ENCODE measurements at places on chromosomes 5 and 9. TPM values are rescaled to one million over a fixed set of nuclear protein-coding genes. Genes with fewer than 3 reads are reported as not detected.

GRCh38 chr5:156936972-156937371, 26.1 kb downstream of the TIMD4 start:
- DNase-seq = no peak

GRCh38 chr5:111469903-111470302, 42.4 kb downstream of the STARD4 start:
- no peak for DNase-seq

GRCh38 chr5:23614422-23614821, 107.0 kb downstream of the PRDM9 start:
- DNase-seq = no peak

GRCh38 chr5:37740331-37741066, 99.3 kb downstream of the GDNF start:
- no peak for DNase-seq

- no peak for DNase-seq
These were observed 34.4 kb downstream of the APBA1 start for GRCh38 chr9:69637817-69638200.

GRCh38 chr5:79642210-79642609, 30.0 kb downstream of the TENT2 start:
- no peak for DNase-seq

- no peak for DNase-seq
These were observed 260.4 kb downstream of the GABRB2 start for GRCh38 chr5:161286066-161286655.

GRCh38 chr5:119410448-119411159, 41.7 kb upstream of the HSD17B4 start:
- no peak for DNase-seq

GRCh38 chr5:167968837-167969236, 322.6 kb upstream of the WWC1 start:
- DNase-seq = no peak

DNA sequence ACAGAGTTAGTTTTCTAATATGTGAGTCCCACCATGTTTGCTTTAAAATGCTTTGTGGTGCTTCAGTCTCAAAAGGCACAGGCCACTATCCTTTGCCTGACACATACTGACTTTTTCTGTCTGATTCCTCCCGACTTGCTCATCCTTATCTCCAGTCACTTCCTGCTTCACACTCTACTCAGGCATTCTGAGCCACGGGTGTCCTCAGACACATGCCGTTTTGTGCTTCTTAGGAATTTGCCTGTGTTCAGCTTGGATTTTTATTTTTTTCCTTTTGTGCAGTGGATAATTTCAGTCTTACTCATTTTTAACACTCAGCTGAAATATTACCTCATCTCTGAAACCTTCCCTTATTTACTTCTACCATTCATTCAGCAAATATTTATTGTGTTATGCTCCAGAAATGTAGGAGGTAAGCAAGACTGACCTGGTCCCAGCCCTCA, 54.1 kb downstream of the MAN2A1 start:
- no peak for DNase-seq

DNA sequence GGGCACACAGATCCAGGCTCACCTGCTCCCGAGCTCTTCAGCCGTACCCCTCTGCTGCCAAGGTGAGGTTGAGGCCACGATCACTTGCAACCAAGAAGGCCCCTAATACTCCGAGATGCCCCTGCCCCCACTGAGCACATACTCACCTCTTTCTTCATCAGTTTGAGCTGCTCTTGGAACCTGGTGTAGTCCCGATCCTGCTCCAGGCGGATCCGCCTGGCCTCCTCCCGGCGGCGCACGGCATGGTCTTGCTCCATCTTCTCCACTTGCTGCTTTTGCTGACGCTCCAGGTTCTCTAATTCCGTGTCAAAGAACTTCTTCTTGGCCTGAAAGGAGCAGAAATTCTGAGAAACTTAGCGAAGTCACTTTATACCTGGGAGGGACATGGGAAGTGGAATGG, 75.7 kb upstream of the FBXW11 start:
- DNase-seq = no peak

GRCh38 chr9:126429190-126429589, 102.6 kb downstream of the MVB12B start:
- no peak for DNase-seq

- no peak for DNase-seq
These were observed 33.4 kb upstream of the GNPDA1 start for GRCh38 chr5:142046191-142046590.

GRCh38 chr5:153223376-153223775, 267.1 kb upstream of the GRIA1 start:
- no peak for DNase-seq

- DNase-seq = no peak
These were observed 65.2 kb downstream of the NSD1 start for GRCh38 chr5:177198738-177199137.

DNA sequence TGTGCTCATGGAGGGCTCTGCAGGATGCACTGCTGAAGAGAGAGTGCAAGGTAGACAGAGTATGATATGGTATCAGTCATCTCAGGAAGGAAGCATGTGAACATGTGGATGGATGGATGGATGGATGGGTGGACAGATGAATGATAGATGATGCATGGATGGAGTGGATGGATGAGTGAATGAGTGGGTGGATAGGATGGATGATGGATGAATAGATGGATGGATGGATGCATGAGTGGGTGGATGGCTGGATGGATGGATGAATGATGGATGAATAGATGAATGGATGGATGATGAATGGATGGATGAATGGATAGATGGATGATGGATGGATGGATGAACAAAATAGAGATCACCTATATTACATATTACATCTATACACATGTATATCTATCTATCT, 341.3 kb downstream of the DRD1 start:
- no peak for DNase-seq

The ROR2 gene
- 18.0 TPM for total RNA-seq

The ANKRD55 gene
- 0.29 TPM for total RNA-seq

The DTWD2 gene
- total RNA-seq = 8.4 TPM

The KCNN2 gene
- total RNA-seq = 16.8 TPM

The CD74 gene
- total RNA-seq = 433 TPM

The PPP3R2 gene
- not detected for total RNA-seq

The IFNA13 gene
- not detected for total RNA-seq

The SHOC1 gene
- not detected for total RNA-seq

The CDC20B gene
- total RNA-seq = not detected

The ALDH1A1 gene
- 45.0 TPM for total RNA-seq

Data from left cardiac atrium (tissue), 4 donors.